ENCODE measurements at places on chromosomes 2 and 18.

DNA sequence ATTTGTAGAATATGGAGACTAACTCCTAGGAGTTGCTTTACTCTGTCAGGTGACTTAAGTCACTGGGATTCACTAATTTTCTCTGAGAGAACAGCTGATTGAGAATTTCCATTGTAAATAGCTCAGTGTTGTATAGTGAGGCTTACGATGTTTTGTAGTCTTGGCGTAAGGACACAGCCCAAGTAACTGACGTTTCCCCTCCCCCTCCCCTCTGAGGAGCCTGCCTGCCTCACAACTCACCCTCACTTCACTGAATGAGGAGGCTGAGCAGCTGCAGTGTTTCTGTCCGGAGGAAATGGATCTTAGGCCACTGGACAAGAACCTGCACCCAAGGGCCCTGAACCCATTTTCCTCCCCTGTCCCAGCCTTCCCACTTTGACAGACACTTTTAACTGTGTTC lies 264.6 kb downstream of the PHLPP1 start:
- DNase-seq: no peak

- no peak for DNase-seq
Measured at GRCh38 chr18:8814206-8814605, 108.8 kb downstream of the MTCL1 start.

- no peak for DNase-seq
Measured at GRCh38 chr2:29112379-29112778, 2.8 kb upstream of the CLIP4 start.

DNA sequence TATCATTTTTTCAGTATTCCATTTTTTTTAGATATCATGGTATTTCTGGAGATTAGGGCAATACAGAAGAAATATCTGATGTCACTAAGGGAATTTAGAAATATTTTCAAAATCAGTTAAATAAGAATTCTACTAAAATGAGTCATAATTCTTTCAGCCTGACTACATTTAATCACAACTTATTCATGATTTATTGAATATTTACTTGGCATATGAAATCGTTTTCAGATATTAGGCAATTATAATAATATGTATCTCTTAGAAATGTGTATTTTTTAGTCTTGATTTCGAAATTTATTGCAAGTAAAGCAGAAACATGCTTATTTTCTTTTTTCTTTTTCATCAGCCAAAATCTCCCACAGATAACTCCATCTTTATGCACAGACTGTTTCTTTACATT lies 142.2 kb downstream of the CCDC102B start:
- no peak for DNase-seq

DNA sequence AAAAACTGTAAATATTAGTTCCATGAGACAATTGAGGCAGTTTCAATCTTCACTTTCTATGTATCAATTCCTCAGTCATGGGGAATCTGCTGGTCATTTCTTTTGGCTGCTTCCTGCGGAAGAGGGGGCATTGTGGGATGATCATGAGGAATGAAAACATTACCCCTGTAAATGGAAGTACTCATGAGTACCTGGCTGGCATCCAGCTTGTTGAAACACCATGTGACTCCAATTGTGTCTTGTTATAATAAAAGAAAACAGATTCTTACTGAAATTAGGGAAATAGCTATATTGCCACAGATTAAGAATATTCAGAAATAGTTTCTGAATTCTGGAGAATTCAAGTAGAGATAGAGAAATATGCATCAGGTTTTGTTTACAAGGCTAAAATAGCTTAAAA lies 41.6 kb upstream of the GPR39 start:
- DNase-seq: no peak

DNA sequence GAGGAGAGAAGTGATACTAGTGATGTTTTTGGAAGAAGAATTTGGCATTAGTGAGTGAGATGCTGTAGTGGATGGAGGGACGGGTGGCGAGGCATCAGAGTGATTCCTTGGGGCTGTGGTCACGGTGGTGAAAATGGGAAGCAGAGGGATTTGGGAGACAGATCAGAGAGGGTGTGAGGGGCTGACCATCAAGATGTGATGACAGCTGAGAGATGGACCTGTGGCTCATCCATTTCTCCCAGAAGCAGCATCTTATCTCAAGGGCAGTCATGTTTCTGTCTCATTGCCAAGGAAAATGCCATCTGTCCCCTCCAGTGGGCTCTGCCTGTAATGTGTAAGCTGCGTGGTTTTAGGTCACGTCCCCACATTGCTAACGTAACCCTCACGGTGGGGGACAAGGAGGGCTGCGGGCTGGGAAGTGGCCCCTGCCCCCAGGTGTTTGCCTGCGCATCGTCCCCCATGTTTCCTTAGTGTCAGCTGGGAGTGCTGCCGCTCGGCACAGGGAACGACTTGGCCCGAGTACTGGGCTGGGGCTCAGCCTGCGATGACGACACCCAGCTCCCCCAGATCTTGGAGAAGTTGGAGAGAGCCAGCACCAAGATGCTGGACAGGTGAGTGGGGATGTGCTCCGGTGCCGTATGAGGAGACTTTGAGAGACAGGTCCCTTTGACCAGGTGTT lies 91.0 kb downstream of the DGKD start:
- no peak for DNase-seq

DNA sequence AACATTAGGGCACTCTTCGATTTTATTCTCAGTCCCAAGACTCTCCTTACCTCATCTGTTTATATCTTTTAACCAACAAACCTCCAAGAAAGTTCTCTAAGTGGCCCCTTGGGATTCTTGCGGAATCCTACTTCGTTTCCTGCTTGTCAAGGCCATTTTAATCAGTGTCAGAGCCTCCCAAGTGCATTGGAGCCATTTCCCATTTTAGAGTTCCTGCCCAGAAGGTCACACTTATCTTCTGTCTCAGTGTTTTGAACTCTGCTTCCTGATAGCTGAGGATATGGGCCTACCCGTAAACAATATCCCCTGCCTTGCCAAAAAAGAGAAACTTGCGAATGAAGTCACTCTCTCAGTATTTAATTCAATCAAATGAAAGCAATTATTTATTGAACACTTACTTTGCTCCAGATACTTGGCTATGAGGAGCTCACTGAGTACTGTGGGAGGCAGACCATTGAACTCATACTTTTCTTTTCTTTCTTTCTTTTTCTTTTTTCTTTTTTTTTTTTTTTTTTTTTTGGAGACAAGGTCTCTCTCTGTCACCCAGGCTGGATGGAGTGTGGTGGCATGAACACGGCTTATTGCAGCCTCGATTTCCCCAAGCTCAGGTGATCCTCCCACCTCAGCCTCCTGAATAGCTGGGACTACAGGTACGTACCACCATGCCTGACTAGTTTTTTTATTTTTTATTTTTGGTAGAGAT lies 5.7 kb upstream of the NOSTRIN start:
- DNase-seq: no peak

DNA sequence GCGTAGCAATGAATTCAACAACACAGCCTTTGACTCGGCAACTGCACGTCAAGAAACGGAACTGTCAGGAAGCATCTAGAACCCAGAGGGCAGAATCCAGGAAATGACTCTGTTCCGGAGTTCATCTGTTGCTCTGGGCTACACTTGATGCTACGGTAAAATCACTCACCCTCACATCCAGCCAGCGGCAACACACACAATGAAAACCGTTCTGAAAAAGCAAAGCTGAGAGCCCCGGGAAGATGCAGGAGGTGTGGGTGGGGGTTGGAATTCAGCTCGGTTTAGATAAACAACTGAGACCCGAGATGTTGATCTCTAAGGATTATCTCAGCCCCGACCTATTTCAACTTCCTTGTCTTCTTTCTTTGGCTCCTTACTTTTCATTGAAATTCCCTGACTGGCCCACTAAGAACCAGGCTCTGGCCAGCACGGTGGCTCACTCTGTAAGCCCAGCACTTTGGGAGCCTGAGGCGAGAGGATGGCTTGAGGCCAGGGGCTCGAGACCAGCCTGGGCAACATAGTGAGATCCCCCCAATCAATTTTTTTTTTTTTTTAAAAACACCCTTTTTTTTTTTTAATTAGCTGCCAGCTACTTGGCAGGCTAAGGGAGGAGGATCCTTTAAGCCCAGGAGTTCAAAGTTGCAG lies 13.3 kb upstream of the RAB17 start:
- peak; percentile 48 for DNase-seq

GRCh38 chr2:80748592-80748991 lies 444.0 kb upstream of the LRRTM1 start:
- no peak for DNase-seq

- DNase-seq: no peak
Measured at GRCh38 chr2:5942204-5942603, 250.0 kb downstream of the SOX11 start.

DNA sequence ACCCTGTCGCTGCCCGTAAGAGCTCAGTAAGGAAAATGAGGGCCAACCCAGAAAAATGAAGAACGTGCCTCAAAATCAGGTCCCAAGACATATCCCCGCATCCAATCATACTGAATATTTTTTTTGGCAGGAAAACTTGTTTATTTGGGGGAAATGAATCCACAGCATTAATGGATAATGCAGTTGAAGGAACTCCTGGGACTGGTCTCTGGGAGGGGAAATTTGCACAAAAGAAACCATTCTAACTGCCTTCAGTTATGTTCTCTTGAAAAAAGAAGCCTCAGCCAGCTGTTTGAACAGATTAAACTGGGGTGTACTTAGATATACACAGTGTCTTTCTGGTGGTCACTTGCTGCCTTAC lies 61.3 kb downstream of the SPRED2 start:
- DNase-seq: no peak

DNA sequence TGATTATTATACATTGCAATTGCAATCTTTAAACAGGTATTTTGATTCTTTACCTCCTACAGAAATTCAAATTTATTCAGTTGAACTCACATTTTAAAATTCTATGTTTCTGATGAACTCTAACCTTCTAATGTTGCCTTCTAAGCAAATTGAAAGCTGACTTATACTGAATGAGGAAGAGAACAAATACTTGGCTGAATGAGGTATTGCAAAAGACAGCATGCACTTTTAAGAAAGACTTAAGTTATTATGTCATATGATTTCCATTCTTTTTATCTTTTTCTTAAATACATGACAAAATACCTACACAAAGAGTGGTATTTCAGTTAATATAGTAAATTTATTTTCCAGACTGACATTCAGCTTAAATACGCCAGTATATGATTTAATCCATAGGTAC lies 64.7 kb downstream of the FAM228A start:
- no peak for DNase-seq

DNA sequence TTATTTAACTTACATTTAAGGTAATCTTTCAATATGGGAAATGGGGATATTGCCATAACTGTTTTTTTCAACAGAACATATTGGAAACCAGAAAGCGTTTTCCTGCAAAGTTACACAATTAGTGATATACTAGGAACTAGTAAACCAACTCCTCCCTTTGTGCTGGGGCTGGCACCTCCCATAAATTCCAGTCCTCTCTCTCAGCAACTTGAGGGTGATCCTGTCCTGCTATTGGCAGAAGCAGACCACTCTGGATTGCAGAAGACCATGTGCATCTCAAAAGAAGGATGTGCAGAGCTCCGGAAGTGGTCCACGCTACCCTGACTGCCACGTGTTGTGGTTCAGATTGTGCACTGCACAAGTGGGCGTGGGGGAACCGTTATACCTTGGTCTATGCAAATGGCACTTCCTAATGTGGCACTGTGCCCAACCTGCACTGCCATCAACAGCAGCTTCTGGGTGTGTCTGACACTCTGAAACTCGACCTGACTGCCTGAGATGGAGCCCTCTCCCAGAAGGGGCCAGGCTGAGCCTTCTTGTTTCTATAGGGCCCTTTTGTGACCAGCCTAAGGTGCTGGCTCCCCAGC lies 219.2 kb downstream of the ZNF516 start:
- DNase-seq: no peak

DNA sequence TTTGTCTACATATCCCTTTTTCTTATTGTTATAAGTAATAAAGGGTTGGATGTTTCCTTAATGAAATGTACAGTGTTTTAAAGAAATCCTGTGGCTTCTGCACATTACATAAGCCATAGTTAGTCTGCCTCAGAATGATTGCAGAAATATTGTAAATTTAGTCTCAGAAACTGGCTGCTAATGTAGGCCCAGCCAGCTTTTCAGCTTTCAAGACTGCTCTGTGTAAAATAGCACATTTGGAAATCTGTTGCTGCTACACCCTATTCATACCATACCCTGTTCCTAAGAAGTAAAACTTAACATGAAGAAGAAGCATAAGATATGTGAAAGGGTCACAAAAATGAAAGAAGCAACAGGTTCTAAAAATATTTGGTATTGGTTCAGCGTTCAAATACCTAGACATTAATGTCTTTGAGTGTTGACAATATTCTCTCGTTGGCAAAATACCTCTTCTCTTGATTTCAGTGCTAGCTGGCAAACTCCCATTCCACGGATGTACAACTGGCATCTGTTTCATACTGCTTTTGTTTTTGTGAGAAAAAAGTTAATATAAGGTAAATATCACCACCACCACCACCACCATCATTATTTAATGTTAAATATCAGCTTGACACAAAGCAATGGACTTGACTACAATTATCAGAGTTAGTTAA lies 19.2 kb upstream of the NCKAP1 start:
- no peak for DNase-seq

DNA sequence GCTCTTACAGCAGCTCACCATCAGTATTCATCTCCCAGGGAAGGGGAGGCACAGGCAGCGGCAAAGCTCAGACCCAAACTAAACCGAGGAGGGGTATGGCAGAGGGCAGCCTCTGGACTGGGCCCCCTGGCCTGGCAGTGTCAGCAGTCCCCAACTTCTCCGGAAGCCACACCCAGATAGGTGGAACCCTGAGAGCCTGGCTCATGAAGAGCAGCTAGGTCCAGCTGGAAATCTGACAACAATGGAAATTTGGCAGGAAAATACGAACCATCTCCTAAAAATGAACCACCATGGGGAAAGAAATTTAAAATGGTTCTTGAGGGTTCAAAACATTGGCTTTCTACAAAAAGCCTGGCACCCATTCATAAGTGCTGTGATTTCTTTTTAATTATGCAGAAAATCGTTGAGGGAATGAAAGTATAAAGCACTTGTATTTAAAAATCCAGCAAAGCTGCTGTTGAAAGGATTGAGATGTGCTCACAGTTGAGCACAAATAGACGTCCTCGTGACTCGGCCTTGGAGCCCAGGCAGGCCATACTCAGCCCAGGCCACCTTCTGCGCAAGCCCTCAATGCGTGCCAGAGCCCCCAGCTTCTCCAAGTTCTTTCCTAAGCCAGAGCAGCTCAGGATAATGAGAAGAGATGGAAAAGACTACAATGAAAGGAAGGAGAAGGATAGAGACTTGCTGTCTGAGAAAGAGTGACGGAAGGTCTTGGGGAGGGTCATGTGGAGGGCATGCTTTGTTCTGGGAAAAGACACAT lies 93.0 kb downstream of the COL6A3 start:
- no peak for DNase-seq

- DNase-seq: no peak
Measured at GRCh38 chr2:219688560-219689445, 61.4 kb downstream of the SLC4A3 start.

GRCh38 chr2:138897274-138897673 lies 117.1 kb upstream of the NXPH2 start:
- DNase-seq: no peak

GRCh38 chr2:63434024-63435001 lies 154.0 kb downstream of the WDPCP start:
- DNase-seq: no peak

DNA sequence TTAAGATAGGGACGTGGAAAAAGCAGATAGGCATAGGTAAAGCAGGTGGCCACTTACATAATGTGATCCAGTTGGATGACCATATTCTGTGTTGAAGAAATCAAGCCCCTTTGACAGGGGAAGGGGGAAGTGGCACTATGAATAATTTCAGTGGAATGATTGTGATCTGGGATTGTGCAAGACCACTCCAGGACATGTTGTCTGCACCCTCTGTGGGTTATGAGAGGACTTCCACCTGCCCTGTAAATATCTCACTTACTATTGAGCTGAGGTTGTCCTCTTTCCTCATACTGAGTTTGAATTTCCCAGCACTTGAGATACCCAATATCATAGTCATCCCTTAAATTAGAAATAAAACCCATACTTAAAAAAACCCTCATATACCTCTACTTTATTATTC lies 220.7 kb downstream of the IRS1 start:
- DNase-seq: no peak

- no peak for DNase-seq
Measured at GRCh38 chr2:104465981-104466380, 387.9 kb upstream of the POU3F3 start.

Measured in stimulated activated CD4-positive, alpha-beta T cell treated with anti-CD3 and anti-CD28 coated beads, Interleukin-4, amount 100 ng/mL, for 24 hours (primary cell).